ENCODE measurements at places on chromosomes 7 and 10.

DNA sequence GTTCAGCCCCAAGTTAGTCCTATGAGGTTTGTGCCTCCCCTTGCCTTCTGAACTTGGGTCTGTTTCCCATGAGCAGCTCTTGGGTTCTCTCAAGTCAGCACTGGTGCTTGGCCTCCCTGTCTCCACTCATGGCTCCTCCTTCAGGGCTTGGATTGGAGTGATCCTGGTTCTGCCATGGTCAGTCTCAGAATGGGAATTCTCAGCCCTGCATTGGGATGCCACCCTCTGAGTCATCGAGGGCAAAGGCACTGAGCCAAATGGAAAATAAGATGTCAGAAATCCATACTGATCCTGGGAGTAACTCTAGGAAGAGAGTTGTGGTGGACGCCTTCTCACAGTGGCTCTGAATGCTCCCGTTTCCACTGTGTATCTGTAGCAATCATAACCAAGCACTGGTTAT lies 233.4 kb upstream of the HABP2 start:
- DNase-seq, result no peak

DNA sequence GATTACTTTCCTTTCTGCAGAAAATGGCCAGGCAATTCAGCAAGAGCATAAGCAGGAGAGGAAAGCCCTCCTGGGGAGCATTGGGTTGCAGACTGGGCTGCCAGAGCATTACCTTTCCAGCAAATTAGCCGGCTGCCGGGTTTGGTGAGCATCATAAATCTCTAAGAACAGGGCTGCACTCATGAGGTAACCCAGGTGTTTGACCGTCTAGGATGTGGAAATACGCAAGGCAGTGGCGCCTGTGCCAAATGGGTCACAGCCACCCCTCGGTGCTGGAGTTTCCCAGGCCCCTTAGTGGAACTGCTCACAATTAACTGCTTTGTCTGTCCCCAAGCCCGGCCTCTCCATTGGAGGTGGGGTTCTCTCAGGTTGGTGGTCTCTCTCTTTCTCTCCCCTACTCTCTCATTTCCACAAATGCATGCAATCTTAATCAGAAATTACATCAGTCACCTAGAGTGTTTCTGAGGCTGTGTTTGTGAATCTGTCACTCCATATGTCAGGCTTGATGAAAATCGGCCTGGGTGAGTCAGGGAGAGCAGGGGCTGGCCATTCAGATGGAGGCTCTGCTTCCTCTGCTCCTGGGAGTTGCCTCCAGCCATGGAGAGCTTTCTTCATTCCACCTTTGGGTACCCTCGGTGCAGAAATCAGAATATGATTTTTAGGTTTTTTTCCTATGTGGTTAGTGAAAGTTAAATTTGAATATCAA lies 26.7 kb downstream of the PTN start:
- no peak for DNase-seq

- DNase-seq, result no peak
Measured at GRCh38 chr10:133370030-133370786, 2.9 kb downstream of the ECHS1 start.

DNA sequence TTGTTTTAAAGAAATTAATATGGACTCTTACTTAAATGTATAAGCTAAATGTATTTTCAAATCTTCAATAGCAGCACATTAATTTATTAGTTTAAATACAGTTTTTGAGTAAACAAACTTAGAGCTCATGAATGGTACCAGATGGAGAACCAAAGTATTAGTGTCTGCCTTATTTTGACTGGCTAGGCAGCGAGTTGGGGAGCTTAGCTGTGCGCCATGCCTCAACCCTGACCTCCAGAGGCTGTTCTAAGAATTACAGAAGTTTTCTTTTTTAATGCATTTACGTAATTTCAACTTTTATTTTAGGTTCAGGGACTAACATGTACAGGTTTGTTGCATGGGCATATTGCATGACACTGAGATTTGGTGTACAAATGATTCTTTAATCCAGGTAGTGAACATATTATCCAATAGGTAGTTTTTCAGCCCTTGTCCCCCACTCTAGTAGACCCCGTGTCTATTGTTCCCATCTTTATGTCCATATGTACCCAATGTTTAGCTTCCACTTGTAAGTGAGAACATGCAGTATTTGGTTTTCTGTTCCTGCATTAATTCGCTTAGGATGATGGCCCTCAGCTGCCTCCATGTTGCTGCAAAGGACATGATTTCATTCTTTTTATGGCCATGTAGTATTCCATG lies 166.8 kb downstream of the IQUB start:
- DNase-seq, result peak; percentile 2

DNA sequence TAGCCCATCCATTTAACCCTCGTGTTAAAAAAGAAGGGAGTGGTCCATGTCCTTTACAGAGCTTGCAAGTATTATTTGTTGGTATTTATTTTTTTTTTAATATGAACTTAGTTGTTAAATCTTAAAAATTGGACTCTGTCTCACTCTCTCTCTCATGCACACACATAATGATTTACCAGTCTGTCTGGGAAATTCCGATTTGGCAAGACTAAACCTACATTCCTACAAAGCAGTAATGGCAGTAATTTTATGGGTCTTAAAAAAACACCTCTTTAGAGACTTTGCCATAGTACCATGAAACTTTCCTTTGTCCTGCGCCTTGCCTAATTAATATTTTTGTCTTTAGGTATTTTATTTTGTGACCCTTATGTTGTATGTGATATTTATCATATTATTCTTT lies 239.5 kb upstream of the PPP1R3A start:
- no peak for DNase-seq

DNA sequence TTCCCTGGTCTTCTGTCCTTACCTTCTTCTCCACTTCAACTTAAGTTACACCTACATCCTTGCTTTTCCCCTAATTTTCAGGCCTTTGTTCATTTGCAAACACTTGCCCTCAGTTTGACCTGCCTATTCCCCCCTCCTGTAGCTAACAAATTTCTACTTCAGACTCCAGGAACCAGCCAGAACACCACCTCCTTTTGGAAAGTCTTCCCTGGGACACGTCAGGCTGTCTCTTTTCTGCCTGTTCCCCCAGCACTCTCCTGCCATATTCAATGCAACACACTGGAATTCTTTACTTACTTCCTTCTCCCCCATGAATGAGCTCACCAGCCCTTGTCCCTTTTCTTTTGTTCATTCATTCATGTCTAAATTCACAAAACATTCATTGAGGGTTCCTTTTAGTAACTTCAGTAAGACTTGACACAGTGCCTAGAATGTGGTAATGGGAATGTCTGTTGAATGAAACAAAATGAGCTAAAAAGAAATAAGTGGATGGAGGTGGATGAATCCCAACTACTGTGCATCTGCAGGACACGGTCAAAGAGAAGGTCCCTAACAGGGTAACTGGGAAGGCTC lies 478.0 kb downstream of the KCNMA1 start:
- no peak for DNase-seq

DNA sequence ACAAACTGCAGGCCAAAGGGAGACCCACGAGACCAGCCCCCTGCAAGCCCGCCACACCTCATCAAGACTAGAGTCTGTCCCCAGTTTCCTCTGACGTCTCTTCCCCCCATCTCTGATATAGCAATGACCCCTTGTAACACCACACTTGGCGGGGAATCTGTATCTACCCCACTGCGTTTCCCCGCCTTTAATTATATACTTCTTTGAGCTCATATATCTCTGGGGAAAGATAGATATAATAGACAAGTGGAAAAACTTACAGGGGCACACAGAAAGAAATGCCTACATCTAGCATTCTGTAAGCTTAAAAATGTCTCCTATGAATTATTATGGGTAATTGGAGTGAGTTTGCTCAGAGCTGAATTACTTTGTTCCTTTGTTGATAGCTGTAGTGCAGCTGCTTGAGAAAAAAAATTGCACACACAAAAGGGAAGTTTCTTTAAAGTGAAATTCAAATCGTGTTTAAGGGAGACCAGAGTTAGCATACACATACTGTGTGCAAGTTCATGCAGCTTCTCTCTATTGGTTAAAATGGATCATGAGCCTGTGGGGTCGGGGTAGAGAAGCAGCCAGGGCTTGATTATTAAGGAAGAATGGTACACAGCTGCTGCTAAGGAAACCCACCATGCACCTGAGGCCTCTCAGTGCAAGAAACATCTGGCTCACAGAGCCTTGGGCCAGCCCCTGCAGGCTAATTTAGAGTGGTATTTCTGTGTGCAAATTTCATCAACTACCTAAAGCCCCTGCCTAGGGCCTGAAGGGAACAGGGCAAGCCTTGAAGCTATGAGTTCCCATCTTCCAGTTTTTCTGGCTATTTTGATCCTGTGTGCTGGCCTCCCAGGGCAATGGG lies 32.5 kb downstream of the CDCA7L start:
- no peak for DNase-seq

DNA sequence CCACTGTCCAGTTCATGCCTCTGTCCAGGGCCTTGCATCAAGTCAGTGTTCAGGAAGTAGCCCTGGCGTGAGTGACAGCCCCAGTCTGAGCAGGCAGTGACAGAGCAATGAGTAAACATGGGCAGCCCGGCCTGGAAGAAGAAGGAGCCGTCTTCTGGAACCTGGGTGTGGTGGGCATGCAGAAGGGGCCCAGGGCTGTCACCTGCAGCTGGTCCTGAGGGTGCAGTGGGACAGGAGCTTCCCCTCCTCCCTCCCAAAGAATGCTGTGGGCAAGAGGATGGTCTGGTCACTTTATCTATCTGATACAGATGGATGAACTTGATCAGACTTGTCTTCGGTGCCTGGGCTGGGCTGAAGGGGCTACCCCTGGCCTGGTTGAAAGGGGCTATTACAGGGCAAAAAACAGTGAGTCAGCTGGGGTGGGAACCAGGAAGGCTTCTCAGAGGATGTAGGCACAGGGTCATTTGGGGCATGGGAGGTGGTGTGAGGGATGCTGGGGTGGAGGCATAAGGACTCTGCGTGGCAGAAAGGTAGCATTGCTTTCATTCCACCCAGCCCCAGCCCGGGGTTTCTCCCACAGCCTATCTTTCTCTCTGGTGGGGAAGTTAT lies 42.7 kb upstream of the PPIF start:
- DNase-seq, result no peak

DNA sequence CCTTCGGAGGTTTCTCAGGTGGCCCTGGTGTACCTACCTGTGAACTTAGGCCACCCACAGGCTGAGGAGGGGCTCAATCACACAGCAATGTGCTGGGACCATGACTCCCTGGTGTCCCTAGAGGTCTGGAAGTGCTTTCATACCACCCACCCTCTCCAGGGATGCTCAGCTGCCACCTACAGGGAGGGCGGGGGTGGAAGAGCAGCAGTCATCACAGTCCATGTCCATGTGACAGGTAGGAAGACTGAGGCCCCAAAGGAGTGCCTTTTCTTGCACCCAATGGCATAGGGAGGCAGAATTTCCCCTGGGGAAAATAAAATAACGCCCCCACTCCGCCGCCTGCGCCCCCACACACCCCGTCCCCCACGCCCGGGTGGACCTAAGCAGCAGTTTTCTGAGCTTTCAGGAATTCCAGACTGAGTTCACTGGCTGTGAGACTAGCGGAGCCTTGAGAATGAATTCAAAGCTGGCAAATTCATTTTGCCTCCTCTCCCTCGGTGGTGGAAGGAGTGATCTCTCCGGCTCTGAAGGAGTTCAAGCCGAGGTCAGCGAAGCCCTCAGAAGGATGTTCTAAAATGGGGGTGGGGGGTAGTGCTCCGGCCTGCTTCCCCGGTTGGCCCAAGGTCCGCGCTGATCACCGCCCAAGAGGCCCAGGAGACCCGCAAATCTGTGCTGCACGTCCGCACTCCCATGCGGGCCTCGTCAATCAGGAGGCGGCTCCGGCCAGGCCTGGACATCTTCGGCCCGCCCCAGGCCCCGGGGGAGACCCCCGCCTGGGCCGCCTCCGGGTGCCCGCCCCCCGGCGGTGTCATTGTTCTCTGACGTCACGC lies 2.1 kb upstream of the ZMIZ1 start:
- DNase-seq, result no peak

GRCh38 chr7:117793976-117794375 lies 79.3 kb downstream of the CTTNBP2 start:
- no peak for DNase-seq

- no peak for DNase-seq
Measured at GRCh38 chr10:78047314-78047891, 13.7 kb downstream of the RPS24 start.

GRCh38 chr7:104816537-104816936 lies 197.5 kb upstream of the KMT2E start:
- no peak for DNase-seq

GRCh38 chr10:70711911-70712310 lies 39.6 kb downstream of the ADAMTS14 start:
- DNase-seq, result no peak

DNA sequence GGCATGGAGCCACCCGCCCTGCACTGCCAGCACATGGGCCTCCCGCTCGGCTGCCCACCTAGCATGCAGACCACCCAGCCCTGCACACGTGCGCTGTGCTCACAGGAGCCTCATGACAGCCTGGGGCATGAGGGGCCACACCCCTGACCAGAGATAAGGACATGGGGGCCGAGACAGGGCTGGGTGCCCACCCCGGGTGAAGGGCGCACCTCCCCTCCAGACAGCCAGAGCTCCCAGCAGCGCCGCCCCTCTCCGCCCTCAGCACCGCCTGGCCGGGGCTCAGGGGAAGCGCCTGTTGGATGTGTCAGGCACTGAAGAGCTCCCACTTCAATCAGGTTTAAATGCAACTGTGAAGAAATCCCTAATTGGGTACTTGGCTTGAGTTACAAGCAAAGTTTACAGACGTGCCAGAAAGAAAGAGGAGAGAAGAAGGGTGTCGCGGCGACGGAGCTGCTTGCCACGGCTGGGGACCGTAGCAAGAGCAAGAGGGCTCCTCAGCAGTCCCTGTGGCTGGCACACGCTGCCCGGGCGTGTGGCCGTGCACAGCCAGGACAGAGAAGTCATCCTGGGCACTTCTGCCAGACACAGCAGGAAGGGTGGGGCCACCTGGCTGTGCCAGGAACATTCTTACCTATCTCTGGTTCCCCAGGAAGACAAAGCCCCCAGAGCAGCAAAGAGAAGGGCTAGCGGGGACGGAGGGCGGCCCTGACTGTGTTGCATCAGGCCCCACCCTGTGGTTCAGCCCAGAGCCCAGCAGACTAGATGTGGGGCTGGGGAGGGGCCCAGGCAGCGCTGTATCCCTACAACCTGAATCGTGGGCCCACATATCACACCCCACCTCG lies 247.4 kb downstream of the ELFN1 start:
- DNase-seq, result no peak

DNA sequence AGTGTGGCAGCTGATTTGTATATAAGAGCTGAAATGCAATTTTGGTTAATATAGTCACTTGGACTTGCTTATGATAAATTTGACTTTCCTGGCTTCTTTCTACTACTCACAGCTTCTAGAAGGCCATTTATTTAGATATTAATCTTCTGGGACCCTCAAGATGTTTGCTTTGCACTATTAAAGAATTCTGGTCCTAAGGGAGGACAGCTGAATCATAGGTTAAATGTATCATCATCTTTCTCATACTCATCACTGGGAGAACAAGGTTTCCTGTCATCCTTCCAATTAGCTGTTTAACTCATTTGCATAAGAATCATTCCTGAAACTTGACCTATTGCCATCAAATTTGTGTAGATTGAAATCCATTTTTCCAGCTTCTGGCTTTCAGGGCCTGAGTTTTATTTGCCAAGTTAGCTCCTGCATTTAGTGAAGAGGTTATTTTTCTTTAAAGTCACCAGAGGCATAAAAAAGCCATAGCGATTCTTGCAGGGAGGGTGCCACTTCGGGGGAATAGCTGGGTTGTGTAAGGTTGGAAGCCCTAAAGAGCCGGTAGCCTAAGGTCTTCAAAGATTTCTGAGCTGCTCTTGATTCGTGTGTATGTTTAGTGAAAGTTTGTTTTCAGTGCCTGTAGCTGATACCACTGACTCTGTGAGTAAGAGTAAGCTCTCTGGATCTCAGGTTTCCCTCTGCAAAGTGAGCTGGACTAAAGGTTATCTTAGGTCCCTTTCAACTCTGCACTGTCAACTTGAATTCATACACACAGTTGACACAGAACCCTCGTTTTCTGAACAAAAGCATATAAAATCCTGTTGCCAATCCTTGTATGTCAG lies 4.3 kb downstream of the MAP3K8 start:
- no peak for DNase-seq
